Retinal pigment epithelial cell (primary cell): ENCODE measurements at places on chromosomes 16 and 17.

DNA sequence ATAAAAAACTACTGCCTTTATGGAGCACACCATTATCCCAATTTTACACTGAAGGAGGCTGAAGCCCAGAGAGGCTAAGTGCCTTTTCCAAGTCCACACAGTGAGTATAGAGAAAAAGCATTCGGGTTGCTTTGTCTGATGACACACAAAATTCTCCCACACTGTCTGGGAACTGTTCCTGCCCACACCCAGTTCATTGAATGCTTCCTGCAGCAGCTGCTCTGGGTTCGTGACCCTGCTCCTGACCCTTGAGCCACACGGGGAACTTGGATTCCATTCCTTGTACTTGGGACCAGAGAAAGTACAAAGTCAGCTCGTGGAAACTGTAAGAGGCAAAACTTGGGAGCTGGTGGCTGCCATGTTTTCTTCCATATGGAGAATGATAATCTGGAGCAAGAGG is 57.9 kb downstream of the AKAP1 start:
- DNase-seq, result no peak

GRCh38 chr17:57531078-57531477 is 214.0 kb downstream of the CCDC182 start:
- DNase-seq, result no peak

GRCh38 chr17:66677201-66677981 is 157.5 kb upstream of the CACNG5 start:
- no peak for DNase-seq

DNA sequence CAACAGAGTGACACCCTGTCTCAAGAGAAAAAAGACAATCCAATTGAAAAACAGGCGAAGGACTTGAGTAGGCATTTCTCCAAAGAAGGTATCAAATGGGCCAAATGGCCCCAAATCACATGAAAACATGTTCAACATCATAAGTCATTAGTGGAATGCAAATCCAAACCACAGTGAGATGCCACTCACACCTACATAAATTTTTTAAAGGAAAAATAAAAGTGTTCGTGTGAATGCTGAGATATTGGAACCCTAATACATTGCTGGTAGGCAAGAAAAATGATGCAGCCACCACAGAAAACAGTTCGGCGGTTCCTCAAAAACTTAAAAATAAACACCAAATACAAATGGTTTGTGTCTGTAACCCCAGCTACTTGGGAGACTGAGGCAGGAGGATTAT is 45.2 kb downstream of the PIGL start:
- no peak for DNase-seq

DNA sequence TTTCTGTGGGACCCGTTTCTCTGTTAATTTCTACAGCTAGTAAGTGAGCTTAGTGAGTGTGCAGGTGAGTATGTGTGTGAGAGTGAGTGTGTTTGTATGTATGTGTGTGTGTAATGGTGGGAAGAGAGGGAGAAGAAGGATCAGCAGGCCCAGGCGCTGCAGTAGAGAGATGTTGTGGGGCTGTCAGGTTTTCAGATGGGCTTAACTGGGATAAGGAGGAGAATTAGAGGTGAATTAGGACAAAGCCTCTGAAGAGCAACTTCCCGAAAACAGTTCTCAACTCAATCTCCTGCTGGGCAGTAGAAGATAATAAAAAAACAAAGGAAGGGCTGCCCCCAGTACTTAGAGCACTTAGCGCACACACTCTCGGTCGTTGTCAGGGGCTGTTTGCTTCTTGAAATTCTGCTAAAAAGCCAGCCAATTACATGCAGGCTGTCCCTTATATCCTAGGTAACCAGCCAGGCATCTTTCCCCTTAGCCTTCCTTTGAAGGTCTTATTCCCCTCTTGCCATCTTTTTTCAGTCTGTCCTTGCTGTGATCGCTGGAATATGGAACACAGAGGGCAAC is 63.4 kb downstream of the CLEC16A start:
- no peak for DNase-seq

DNA sequence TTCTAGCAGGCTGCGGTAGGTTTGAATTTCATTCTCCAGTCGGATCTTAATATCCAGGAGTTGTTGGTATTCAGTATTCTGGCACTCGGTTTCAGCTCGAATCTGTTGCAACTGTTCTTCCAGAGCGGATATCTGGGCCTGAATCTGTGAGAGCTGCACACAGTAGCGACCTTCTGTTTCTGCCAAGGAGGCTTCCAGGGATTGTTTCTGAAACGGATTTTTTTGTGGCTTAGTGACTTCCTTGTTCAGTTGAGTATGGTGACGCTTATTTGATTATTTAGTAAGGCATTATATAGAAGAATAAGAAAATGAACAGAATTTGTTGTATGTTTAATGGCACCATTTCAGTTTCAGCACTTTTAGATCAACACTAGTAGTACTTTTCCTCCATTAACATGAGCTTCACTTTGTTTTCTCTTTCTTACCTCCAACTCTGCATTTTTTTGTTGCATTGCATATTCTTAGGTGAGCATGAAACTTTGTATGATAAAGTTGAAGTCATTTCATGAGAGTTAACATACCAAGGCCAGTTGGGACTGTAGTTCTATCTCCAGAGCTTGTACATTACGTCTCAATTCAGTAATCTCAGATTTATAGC is 2.8 kb downstream of the KRT10 start:
- no peak for DNase-seq

DNA sequence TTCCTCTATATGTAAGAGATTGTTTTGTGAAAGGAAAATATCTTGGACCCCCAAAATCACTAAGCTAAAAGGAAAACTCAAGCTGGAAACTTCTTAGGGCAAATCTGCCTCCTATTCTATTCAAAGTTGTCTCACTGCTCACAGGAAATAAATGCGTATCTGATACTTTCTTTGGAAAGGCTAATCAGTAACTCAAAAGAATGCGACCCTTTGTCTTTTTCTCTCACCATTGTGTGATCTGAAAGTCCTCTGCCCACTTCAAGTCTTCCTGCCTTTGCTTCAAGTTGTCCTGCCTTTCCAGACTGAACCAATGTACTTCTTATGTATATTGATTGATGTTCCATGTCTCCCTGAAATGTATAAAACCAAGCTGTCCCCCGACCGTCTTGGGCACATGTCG is 157.3 kb downstream of the KIF2B start:
- DNase-seq, result no peak

DNA sequence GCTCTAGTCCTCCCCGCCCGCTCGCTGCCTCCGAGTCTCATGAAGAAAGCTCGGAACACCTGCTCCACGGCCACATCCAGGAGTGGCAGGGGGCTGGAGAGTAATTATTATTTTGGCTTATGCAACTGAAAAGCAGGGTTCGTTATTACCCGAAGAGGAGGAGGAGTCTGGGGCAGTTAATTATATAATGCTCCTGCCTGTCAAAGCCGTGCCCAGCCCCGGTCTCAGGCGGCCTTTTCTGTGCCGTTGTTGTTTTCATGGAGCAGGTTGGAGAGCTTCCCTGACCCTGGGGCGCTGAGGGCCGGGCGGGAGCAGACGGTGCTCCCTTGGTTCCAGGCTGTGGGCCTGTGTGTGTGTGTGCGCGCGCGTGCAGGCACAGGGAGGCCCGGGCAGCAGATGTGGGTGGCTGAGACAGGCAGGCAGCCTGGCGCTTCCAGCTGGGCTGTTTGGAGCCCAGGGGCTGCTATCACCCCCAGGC is 2.4 kb downstream of the JPH3 start:
- no peak for DNase-seq

GRCh38 chr17:19001907-19002590 is 2.5 kb downstream of the FAM83G start:
- no peak for DNase-seq
